Activated CD4-positive, alpha-beta T cell treated with anti-CD3 and anti-CD28 coated beads for 36 hours (primary cell): ENCODE measurements at places on chromosomes 7 and 10. TPM values are rescaled to one million over a fixed set of nuclear protein-coding genes. Genes with fewer than 3 reads are reported as not detected.
A peak's percentile ranks its signal among the peaks of the same experiment; 100 is the strongest.

DNA sequence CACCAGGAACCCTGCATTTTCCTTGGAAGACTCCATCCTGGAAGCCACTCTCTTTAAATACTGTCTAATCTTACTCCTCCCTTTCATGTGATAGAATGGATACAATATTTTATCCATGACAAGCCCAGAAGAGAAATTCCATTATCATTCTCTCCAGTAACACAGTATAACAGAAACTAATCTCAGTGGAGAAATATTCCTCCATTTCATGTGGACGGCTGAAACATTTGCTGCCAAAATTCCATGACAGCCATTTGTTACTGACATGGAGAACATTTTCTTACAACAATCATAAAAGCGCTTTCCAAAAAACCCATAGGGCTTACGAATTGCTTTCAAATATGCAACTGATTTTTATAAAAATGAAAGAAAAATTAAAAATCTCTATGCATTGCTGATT is 392.8 kb upstream of the KLF6 start:
- H3K36me3 ChIP-seq = no peaks in the 10 kb centered on the region
- no peak overlapping the region for H3K27ac ChIP-seq
- H3K4me1 ChIP-seq = peaks cover 11% of the 10 kb centered on the region
- no peak overlapping the region for H3K4me3 ChIP-seq
- no peaks in the 10 kb centered on the region for H3K27me3 ChIP-seq

DNA sequence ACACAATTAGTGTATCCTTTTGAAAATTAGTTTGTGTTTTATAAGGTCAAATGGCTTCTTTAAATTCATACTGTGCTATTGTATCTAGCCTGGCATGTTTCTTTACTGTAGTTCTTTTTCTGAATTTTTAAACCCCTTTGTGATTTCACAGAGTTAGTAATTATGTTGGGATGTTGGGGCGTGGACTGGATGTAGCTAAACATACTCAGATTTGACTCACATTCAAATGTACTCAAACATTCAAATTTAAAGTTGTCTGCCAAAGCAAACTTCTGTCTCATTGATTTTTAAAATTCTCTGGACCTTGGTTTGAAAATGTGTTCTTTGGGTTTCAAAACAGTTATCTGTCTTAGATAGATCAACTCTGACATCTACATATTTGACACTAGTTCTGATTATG is 7.2 kb upstream of the NRP1 start:
- no peak for DNase-seq
- H3K36me3 ChIP-seq = no peaks in the 10 kb centered on the region
- H3K4me1 ChIP-seq = peaks cover 7% of the 10 kb centered on the region
- H3K27me3 ChIP-seq = peaks cover 46% of the 10 kb centered on the region
- no peak overlapping the region for H3K4me3 ChIP-seq

Gene FOXP2
- total RNA-seq = not detected

DNA sequence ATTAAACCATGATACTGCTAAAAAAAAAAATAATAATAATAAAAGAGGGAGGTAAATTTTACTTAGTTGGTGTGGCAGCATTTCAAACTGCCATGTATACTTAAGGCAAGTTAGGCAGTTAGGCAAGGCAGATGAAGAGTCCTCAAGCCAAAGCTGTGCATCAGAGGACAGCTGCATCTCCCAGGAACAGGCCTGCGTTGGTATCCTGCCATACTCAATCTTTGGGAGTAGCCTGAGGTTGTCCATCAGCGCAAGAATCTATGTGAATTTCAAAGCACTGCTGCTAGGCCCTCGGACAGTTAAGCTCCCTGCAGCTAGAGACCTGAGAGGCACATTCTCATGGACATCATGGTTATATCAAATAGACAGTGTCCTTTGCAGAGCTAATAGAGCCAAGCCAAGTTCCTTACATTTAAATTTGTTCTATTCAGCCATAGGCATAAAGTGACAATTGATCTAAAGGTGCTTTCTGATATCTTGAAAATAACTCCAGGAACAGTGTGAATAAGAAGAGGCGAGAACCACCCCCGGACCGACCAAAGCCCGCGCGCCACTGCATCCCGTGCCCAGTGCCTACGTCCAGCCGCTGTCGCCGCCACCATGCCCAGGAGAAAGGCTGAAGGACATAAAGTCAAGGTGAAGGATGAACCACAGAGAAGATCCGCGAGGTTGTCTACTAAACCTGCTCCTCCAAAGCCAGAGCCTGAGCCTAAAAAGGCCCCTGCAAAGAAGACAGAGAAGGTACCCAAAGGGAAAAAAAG is 310.6 kb downstream of the SEMA3D start:
- H3K27ac ChIP-seq = no peak overlapping the region
- no peaks in the 10 kb centered on the region for H3K27me3 ChIP-seq
- H3K4me3 ChIP-seq = no peak overlapping the region
- DNase-seq = no peak
- H3K36me3 ChIP-seq = no peaks in the 10 kb centered on the region

Gene LIPJ
- total RNA-seq = not detected

Gene DUSP5
- total RNA-seq = 70.7 TPM

Gene ADO
- total RNA-seq = 21.5 TPM

DNA sequence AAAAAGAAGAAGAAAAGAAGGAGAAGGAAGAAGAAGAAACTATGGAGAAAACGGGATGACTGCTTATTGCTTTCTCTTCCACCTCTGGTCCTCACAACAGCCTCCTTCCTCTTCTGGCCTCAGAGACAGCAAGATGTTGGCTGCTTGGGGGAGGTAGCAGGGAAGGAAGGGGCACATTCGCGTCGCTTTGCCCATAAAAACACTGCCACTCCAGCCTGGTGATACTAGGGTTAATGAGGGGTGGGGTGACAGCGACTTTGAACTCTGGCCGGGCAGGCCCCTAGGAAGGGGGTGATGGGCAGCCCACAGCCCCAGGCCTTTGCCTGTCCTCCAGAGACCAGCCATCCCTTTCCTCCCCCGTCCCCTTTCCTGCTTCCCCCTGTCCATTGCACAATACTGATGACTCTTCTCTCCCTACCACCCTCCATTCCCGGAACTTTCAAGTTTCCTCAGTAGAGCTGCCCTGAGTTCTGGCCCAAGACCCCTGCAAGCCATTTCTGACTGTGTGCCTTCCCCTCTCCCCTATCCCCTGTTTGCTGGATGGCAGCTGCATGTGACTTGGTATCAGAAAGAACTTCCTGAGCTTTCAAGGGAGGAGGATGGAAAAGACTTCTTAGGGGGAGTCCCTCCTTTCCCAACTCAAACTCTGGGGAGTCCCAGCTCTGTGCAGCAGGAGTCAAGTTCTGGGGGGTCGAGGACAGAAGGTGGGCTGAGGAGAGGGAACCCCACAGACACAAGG is 2.2 kb upstream of the CUEDC2 start:
- peaks cover 9% of the 10 kb centered on the region for H3K36me3 ChIP-seq
- peak overlapping the region; percentile 93 for H3K27ac ChIP-seq
- H3K4me3 ChIP-seq = peak overlapping the region; percentile 77
- H3K4me1 ChIP-seq = peaks cover 46% of the 10 kb centered on the region
- H3K27me3 ChIP-seq = no peaks in the 10 kb centered on the region

Gene FANK1
- total RNA-seq = 0.42 TPM

Gene ACHE
- not detected for total RNA-seq

DNA sequence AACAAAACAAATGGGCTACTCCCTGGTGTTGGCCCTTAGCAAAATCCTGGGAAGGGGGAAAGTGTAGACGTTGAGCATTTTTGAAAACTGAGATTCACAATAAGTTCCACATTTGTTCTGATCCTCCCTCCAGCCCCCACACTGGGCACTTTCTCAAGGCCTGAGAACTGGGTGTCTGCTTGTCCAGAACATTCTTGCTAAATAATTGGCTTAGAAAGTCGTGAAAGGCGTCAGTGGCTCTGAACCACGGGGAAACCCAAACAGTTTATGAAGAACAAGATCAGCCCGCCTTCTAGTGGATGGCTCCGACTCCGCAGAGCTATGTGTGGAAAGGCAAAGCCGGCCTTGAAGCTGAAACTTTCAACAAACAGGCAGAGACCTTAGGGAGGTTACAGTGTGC is 370.1 kb downstream of the PRPF18 start:
- DNase-seq = no peak
- H3K4me1 ChIP-seq = peaks cover 11% of the 10 kb centered on the region
- H3K27me3 ChIP-seq = no peaks in the 10 kb centered on the region

GRCh38 chr10:52221923-52222322 is 92.2 kb upstream of the DKK1 start:
- DNase-seq = no peak
- no peaks in the 10 kb centered on the region for H3K4me1 ChIP-seq
- H3K27me3 ChIP-seq = no peaks in the 10 kb centered on the region
- no peak overlapping the region for H3K4me3 ChIP-seq

DNA sequence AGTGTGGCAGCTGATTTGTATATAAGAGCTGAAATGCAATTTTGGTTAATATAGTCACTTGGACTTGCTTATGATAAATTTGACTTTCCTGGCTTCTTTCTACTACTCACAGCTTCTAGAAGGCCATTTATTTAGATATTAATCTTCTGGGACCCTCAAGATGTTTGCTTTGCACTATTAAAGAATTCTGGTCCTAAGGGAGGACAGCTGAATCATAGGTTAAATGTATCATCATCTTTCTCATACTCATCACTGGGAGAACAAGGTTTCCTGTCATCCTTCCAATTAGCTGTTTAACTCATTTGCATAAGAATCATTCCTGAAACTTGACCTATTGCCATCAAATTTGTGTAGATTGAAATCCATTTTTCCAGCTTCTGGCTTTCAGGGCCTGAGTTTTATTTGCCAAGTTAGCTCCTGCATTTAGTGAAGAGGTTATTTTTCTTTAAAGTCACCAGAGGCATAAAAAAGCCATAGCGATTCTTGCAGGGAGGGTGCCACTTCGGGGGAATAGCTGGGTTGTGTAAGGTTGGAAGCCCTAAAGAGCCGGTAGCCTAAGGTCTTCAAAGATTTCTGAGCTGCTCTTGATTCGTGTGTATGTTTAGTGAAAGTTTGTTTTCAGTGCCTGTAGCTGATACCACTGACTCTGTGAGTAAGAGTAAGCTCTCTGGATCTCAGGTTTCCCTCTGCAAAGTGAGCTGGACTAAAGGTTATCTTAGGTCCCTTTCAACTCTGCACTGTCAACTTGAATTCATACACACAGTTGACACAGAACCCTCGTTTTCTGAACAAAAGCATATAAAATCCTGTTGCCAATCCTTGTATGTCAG is 4.3 kb downstream of the MAP3K8 start:
- H3K36me3 ChIP-seq = peaks cover 47% of the 10 kb centered on the region
- no peak for DNase-seq
- peak overlapping the region; percentile 73 for H3K27ac ChIP-seq
- no peaks in the 10 kb centered on the region for H3K27me3 ChIP-seq
- H3K4me3 ChIP-seq = peak overlapping the region; percentile 92
- H3K4me1 ChIP-seq = peaks cover 47% of the 10 kb centered on the region

Gene ABCC2
- total RNA-seq = 1.6 TPM

Gene NKX2-3
- total RNA-seq = not detected

DNA sequence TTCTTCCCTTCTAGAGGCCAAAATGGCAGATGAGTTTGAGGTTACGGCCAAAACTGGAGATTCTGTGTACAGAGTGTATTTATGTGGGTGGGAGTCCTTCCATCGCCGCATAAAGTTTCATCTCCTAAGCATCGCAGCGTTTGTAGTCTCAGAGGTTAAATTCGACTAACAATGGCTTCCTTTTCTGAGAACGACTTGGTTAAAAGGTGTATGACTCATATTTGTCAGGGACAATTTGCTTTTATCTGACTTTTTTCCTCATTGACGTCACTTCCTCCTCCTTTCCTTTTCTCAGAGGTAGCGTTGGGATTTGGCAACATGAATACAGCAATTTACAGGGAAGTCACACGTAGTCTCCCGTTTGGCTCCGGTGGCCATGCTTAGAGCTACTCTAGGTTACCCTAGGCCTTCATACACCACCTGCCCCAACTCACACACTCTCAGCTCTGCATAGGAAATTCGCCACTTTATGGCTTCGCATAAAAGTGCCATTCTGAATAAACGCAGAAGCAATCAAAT is 37.6 kb upstream of the TCF7L2 start:
- H3K36me3 ChIP-seq = no peaks in the 10 kb centered on the region
- no peak overlapping the region for H3K4me3 ChIP-seq
- H3K4me1 ChIP-seq = no peaks in the 10 kb centered on the region
- no peak for DNase-seq
- no peak overlapping the region for H3K27ac ChIP-seq
- peaks cover 2% of the 10 kb centered on the region for H3K27me3 ChIP-seq

DNA sequence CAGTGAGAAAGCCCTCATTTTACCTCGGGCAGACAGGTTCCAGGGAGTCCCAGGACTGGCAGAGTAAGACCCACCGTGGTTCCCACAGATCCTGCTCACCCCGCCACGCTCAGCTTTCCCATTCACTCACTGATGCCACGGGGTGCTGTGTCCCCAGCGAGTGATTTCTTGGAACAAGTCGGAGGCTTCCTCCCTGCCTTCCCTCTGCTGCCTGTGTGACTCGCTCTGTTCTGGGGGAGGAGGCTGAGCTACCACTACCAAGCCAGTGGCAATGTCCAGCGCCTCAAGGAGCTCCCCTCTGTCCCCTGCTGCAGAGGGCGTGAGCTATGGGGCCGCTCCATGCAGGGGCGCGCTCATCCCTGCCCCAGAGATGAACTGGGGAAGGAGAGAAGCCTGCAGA is 12.6 kb downstream of the IL15RA start:
- H3K4me3 ChIP-seq = no peak overlapping the region
- no peak overlapping the region for H3K27ac ChIP-seq
- no peak for DNase-seq

GRCh38 chr7:151086802-151087244 is 548 bp downstream of the AGAP3 start:
- peak overlapping the region; percentile 81 for H3K4me3 ChIP-seq
- H3K27me3 ChIP-seq = peaks cover 7% of the 10 kb centered on the region
- peaks cover 4% of the 10 kb centered on the region for H3K36me3 ChIP-seq
- DNase-seq = peak; percentile 65
- peaks cover 38% of the 10 kb centered on the region for H3K4me1 ChIP-seq
- peak overlapping the region; percentile 84 for H3K27ac ChIP-seq

- DNase-seq = no peak
- no peaks in the 10 kb centered on the region for H3K36me3 ChIP-seq
- H3K27me3 ChIP-seq = no peaks in the 10 kb centered on the region
- H3K4me1 ChIP-seq = peaks cover 9% of the 10 kb centered on the region
Observed at GRCh38 chr10:122521011-122521410, 39.5 kb upstream of the DMBT1 start.

Gene CYP2C19
- not detected for total RNA-seq

DNA sequence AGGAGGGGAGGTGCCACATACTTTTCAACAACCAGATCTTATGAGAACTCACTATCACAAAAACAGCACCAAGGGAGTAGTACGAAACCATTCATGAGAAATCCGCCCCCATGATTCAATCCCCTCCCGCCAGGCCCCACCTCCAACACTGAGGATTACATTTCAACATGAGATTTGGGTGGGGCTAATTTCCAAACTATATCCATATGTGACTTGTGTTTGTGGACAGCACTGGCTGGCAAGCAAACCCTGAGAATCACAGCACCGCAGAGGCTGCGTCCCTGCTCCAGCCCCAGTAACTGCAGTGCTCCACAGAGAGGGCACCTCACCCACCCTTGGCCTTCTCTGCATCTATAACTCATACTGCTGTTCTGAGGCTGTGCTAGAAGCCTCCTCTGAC is 211.2 kb upstream of the PODXL start:
- no peaks in the 10 kb centered on the region for H3K36me3 ChIP-seq
- H3K4me1 ChIP-seq = no peaks in the 10 kb centered on the region
- H3K27me3 ChIP-seq = peaks cover 13% of the 10 kb centered on the region
- DNase-seq = no peak
- H3K27ac ChIP-seq = no peak overlapping the region
